ENCODE measurements at places on chromosomes 6 and 20. TPM values are rescaled to one million over a fixed set of nuclear protein-coding genes. Genes with fewer than 3 reads are reported as not detected.

DNA sequence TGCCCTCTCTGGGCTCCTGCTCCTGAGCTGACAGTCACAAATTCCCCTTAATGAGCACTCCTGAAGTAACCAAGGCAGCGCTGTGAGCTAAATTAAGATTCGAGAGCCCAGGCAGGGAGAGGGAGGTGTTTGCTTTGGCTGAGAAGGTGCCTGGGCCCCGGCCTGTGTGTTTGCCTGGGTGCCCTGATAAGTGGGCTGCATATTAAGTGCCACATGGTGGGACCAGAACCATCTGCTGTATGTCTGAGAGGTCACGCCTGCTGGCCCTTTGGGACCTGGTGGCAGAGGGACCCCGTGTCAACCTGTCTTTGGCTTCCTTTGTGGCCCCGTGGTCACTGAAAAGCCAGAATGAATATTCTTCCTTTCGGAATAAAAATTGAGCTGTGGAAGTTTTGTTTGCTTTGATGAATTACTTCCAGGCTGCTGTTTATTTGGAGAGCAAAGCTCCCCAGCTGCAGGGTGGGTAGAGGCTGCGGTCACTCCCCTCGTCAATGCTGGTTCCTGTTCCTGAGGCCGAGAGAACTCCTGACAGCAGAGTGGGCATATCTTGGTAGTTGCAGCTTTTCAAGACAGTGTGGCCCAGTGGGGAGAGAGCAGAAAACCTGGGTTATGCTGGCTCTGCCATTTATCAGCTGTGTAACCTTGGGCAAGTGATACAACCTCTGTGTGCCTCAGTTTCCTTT, 17.5 kb upstream of the KCNK16 start:
- peaks cover 21% of the 10 kb centered on the region for H3K4me1 ChIP-seq
- peaks cover 30% of the 10 kb centered on the region for H3K27me3 ChIP-seq
- no peaks in the 10 kb centered on the region for H3K36me3 ChIP-seq
- no peak for DNase-seq
- H3K4me3 ChIP-seq: no peak overlapping the region
- H3K27ac ChIP-seq: no peak overlapping the region

- peak overlapping the region; percentile 21 for H3K27ac ChIP-seq
- no peaks in the 10 kb centered on the region for H3K27me3 ChIP-seq
- peaks cover 12% of the 10 kb centered on the region for H3K36me3 ChIP-seq
- H3K4me1 ChIP-seq: peaks cover 6% of the 10 kb centered on the region
Observed at GRCh38 chr6:130147111-130147510, 75.6 kb downstream of the SAMD3 start.

DNA sequence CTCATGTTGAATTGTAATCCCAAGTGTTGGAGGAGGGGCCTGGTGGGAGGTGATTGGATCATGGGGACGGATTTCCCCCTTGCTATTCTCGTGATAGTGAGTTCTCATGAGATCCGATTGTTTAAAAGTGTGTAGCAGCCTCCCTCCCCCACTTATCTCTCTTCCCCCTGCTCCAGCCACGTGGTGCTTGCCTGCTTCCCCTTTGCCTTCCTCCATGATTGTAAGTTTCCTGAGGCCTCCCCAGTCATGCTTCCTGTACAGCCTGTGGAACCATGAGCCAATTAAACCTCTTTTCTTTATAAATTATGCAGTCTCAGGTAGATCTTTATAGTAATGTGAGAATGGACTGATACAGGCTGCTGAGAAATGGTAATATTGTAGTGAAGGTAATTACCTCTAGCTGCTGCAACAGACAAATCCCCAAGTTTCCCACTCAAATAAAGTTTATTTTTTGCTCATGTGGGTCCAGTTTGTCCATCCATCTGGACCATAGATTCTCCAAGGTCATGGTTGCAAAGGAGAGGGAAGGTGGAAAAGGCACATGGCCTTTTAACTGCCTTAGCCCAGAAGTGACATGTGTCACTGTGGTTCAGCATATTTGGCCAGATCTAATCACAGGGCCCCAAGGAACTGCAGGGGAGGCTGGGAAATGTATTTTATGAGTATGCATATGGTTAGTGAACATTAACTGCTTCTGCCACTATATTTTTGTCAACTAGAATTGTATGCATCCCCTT, 89.2 kb downstream of the TRMT11 start:
- no peak overlapping the region for H3K4me3 ChIP-seq
- H3K4me1 ChIP-seq: no peaks in the 10 kb centered on the region
- no peak overlapping the region for H3K27ac ChIP-seq
- peaks cover 5% of the 10 kb centered on the region for H3K36me3 ChIP-seq

- peak overlapping the region; percentile 77 for H3K27ac ChIP-seq
- DNase-seq: no peak
- H3K4me3 ChIP-seq: peak overlapping the region; percentile 79
- H3K4me1 ChIP-seq: peaks cover 12% of the 10 kb centered on the region
- no peaks in the 10 kb centered on the region for H3K27me3 ChIP-seq
Observed at GRCh38 chr6:11536795-11537194, 754 bp upstream of the TMEM170B start.

- H3K36me3 ChIP-seq: no peaks in the 10 kb centered on the region
- no peaks in the 10 kb centered on the region for H3K27me3 ChIP-seq
- peak overlapping the region; percentile 95 for H3K27ac ChIP-seq
- peak overlapping the region; percentile 92 for H3K4me3 ChIP-seq
- H3K4me1 ChIP-seq: peaks cover 67% of the 10 kb centered on the region
- DNase-seq: peak; percentile 78
Observed at GRCh38 chr6:7140631-7141378, 33.0 kb downstream of the RREB1 start.

- no peak for DNase-seq
- H3K36me3 ChIP-seq: peaks cover 11% of the 10 kb centered on the region
- no peak overlapping the region for H3K4me3 ChIP-seq
- no peak overlapping the region for H3K27ac ChIP-seq
- peaks cover 12% of the 10 kb centered on the region for H3K4me1 ChIP-seq
- H3K27me3 ChIP-seq: no peaks in the 10 kb centered on the region
Observed at GRCh38 chr6:35280903-35281302, 16.7 kb upstream of the DEF6 start.

- peaks cover 12% of the 10 kb centered on the region for H3K27me3 ChIP-seq
- H3K27ac ChIP-seq: no peak overlapping the region
- no peak overlapping the region for H3K4me3 ChIP-seq
Observed at GRCh38 chr6:79377047-79377446, 142.6 kb upstream of the HMGN3 start.

- no peak overlapping the region for H3K4me3 ChIP-seq
- no peak overlapping the region for H3K27ac ChIP-seq
- H3K36me3 ChIP-seq: no peaks in the 10 kb centered on the region
- DNase-seq: no peak
- peaks cover 19% of the 10 kb centered on the region for H3K27me3 ChIP-seq
Observed at GRCh38 chr6:150491131-150491810, 108.4 kb upstream of the PLEKHG1 start.

- peaks cover 6% of the 10 kb centered on the region for H3K36me3 ChIP-seq
- peaks cover 38% of the 10 kb centered on the region for H3K4me1 ChIP-seq
- peak overlapping the region; percentile 98 for H3K27ac ChIP-seq
- H3K4me3 ChIP-seq: peak overlapping the region; percentile 85
Observed at GRCh38 chr6:33198159-33198852, 2.2 kb downstream of the RXRB start.

DNA sequence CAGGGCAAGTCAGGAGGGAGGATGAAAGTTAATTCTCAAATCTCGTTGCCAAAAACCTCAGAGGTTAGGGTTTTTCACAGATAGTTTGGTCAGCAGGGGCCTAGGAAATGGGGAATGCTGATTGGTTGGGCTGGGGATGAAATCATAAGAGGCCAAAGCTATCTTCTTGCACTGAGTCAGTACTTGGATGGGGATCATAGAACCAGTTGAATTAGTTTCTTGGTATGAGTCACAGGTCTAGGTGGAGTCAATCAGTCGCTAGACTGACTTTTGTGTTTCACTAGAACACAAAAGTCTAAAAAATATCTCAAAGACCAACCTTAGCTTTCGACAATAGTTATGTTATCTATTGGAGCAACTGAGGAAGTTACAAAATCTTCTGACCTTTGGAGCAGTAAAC, 368.5 kb downstream of the TBC1D32 start:
- no peak overlapping the region for H3K27ac ChIP-seq
- no peak overlapping the region for H3K4me3 ChIP-seq
- no peaks in the 10 kb centered on the region for H3K36me3 ChIP-seq
- DNase-seq: no peak

Gene TOMM6
- polyA plus RNA-seq: 440 TPM

Gene OTOR
- polyA plus RNA-seq: not detected

Gene TMC2
- not detected for polyA plus RNA-seq

Gene PTPRK
- 6.3 TPM for polyA plus RNA-seq

Gene AKAP12
- polyA plus RNA-seq: not detected

Gene ADAT2
- 1.6 TPM for polyA plus RNA-seq

Gene TCF21
- polyA plus RNA-seq: not detected

Gene DOK5
- polyA plus RNA-seq: not detected

Measured in naive thymus-derived CD8-positive, alpha-beta T cell (primary cell).